ENCODE measurements at places on chromosomes 3 and 15.
A peak's percentile ranks its signal among the peaks of the same experiment; 100 is the strongest.

DNA sequence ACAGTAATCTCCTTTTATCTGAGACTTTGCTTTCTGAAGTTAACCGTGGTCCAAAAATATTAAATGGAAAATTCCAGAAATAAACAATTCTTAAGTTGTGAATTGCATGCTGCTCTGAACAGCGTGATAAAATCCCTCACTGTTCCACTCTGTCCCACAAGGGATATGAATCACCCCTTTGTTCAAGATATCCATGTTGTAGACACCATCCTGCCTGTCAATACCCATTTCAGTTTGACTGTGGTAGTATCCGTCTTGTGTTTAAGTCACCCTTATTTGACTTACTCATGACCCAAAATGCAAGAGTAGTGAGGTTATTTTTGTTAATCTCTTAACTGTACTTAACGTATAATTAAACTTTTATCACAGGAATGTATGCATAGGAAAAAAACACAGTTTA lies 435.0 kb downstream of the SHQ1 start:
- no peak for DNase-seq
- no peak overlapping the region for H3K4me3 ChIP-seq
- peaks cover 1% of the 10 kb centered on the region for H3K27me3 ChIP-seq
- H3K4me1 ChIP-seq, result peaks cover 34% of the 10 kb centered on the region
- no peak overlapping the region for H3K27ac ChIP-seq

DNA sequence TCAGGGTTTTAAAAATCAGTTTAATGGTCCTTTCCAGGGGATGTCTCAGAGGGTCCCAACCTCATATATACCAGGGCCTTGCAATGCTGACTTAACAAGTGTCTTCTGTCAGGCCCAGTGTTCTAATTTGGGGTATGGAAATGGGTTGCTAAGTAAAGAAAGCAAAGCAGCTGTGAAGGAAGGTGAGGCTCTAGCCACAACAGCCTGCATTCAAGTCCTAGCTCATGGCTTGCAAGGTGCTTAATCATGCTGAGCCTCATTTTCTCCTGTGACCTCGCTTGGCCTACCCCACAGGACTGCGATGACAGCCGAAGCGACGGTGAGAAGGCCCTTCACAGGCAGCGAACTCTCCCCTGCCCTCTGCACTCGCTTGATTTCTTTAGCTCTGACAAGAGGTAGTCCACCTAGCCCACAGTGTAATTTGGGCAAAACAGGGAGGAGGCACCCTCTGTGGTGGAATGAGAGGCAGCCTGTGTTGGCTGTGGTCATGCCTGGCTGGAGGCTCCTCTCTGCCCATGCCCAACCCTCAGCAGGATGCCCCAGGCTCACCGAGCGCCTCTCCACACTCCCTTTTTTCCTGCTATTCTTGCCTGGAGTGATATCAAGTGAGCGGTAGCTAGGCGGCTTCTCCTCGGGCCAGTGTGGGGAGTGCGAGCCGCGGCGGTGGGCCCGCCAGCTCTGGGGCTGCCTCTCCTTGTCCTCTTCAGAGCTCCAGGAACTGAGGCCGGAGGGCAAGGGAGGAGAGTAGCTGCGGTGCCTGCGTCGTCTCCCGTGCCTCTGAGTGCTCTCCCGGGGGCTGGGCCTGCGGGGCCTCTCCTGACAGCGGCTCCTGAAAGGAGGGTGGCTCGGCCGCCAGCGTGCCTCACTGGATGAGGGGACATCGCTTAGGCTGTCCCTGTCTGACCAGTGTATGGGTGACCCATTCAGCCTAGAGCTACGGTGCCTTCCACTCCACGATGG lies 29.2 kb downstream of the ILDR1 start:
- H3K36me3 ChIP-seq, result peaks cover under 1% of the 10 kb centered on the region
- peaks cover 4% of the 10 kb centered on the region for H3K27me3 ChIP-seq
- H3K4me1 ChIP-seq, result peaks cover 28% of the 10 kb centered on the region
- no peak overlapping the region for H3K27ac ChIP-seq
- no peak for DNase-seq

- no peak overlapping the region for H3K27ac ChIP-seq
- H3K36me3 ChIP-seq, result peaks cover 4% of the 10 kb centered on the region
- H3K4me1 ChIP-seq, result no peaks in the 10 kb centered on the region
- no peak for DNase-seq
- no peak overlapping the region for H3K4me3 ChIP-seq
- H3K27me3 ChIP-seq, result no peaks in the 10 kb centered on the region
These were observed 23.4 kb upstream of the NRG4 start for GRCh38 chr15:76035593-76035992.

GRCh38 chr3:50316657-50317242 lies 5.8 kb downstream of the HYAL2 start:
- DNase-seq, result no peak
- H3K27ac ChIP-seq, result no peak overlapping the region
- peak overlapping the region; percentile 32 for H3K4me3 ChIP-seq
- H3K4me1 ChIP-seq, result peaks cover 41% of the 10 kb centered on the region
- H3K27me3 ChIP-seq, result peaks cover 22% of the 10 kb centered on the region

DNA sequence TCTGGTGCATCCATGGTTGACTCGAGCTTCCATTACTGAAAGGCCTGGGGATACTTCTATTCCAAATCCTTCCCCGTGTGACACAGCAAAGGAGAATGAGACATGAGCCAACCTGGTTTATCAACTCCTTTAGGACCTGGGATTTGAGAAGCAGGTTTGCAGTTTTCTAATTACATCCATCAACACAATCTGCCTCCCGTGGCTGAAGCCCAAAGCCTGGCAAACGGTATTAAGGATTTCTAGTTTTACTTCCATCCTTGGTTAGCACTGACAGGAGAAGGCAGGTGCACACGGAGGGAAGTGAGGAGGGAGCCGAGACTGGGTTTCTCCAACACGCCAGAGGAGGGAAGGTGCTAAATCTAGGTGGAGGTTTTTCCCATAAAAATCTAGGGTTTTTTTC lies 79.0 kb downstream of the MYLK start:
- no peak for DNase-seq
- H3K4me3 ChIP-seq, result no peak overlapping the region
- no peak overlapping the region for H3K27ac ChIP-seq
- peaks cover 18% of the 10 kb centered on the region for H3K4me1 ChIP-seq

GRCh38 chr15:47822048-47822447 lies 104.7 kb downstream of the SEMA6D start:
- peaks cover 6% of the 10 kb centered on the region for H3K4me1 ChIP-seq
- H3K27ac ChIP-seq, result no peak overlapping the region
- DNase-seq, result no peak
- no peaks in the 10 kb centered on the region for H3K36me3 ChIP-seq

DNA sequence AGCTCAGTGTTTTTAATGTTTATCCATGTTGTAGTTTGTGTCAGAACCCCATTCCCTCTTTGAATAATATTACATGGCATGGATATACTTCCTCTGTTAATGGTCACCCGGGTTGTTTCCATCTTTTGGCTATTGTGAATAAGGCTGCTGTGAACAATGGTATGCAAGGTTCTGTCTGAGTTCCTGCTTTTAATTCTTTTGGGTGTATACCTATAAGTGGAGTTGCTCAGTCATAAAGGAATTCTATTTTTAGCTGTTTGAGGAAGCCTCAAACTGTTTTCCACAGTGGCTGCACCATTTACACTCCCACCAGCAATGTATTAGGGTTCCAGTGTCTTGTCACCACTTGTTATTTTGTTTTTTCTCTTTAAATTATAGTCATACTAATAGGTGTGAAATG lies 99.6 kb downstream of the SLC25A26 start:
- H3K4me3 ChIP-seq, result no peak overlapping the region
- peaks cover 16% of the 10 kb centered on the region for H3K4me1 ChIP-seq
- no peak for DNase-seq
- peaks cover 2% of the 10 kb centered on the region for H3K27me3 ChIP-seq
- no peak overlapping the region for H3K27ac ChIP-seq

GRCh38 chr3:46895204-46895660 lies 17.7 kb downstream of the PTH1R start:
- no peak overlapping the region for H3K27ac ChIP-seq
- no peaks in the 10 kb centered on the region for H3K36me3 ChIP-seq
- H3K27me3 ChIP-seq, result peaks cover 15% of the 10 kb centered on the region
- no peak overlapping the region for H3K4me3 ChIP-seq
- DNase-seq, result peak; percentile 78
- H3K4me1 ChIP-seq, result peaks cover 9% of the 10 kb centered on the region

DNA sequence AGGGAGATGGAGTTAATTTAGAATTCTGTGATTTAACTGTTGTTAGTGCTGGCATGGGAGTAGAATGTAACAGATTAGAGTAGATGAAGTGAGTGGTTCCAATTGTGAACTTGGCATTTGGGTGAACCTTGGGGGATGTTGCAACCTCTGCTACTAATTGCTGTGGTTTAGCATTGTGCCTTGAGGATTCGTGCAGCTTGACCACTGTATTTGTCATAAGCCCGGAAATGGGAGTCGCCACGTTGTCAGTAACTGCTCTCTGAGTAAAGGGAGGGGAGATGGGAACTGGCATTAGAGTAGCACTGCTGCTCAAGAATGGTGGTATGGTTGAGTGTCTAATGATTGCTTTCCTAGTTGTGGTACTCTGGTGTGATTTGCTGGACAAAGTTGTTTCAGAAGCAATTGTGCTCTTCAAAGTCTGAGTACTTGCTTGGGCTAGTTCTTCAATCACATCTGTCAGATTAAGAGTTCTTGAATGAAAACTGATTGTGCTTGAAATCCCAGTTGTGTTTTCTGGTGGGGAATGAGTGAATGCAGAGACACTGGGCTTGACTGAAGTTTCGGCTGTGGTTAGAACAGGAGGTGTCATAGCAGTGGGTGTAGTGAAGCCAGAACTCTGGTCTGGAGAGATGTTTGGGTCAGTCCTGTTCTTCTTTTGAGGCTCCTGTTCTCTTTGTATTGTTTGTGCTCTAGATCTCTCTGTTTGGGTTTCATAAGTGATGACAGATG lies 15.4 kb downstream of the IGSF10 start:
- no peak for DNase-seq
- H3K36me3 ChIP-seq, result peaks cover 5% of the 10 kb centered on the region
- no peak overlapping the region for H3K27ac ChIP-seq
- no peak overlapping the region for H3K4me3 ChIP-seq

DNA sequence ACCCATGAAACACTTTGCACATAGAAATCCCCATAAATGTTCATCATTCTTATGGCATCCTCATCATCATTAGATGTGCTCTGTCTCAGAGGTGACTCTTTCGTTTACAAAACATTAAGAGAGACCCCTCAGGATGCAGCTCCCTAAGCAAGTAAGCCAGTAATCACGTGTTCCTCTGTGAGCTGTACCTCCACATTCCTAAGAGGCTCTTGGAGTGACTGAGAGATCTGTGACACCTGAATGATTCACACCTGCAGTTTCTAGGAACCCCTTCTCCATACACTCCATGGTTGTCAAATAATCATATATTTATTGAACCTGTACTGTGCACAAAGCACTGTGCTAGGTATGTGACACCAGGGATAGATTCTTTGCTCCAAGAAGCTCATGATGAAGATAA lies 602.4 kb downstream of the UNC13C start:
- no peak overlapping the region for H3K4me3 ChIP-seq
- H3K4me1 ChIP-seq, result no peaks in the 10 kb centered on the region
- H3K27me3 ChIP-seq, result no peaks in the 10 kb centered on the region
- H3K27ac ChIP-seq, result no peak overlapping the region

GRCh38 chr3:108512671-108513070 lies 2.3 kb upstream of the MYH15 start:
- no peak overlapping the region for H3K27ac ChIP-seq
- no peaks in the 10 kb centered on the region for H3K4me1 ChIP-seq

DNA sequence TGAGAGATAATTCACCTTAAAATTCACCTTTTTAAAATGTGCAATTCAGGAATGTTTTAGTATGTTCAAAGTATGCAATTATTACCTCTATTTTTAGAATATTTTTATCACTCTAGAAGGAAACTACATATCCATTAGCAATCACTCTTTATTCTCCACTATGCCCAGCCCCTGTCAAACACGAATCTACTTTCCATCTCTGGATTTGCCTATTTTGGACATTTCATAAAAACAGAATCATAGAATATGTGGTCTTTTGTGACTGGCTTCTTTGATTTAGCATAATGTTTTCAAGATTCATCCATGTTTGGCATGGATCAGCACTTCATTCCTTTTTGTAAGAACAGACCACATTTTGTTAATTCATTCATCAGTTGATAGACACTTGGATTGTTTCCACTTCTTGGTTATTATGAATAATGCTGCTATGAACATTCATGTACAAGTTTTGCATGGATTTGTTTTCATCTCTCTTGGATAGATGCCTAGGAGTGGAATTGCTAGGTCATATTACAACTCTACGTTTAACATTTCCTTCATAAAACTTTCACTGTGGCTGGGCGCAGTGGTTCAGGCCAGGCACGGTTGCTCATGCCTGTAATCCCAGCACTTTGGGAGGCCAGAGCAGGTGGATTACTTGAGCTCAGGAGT lies 12.7 kb downstream of the HMCES start:
- no peak for DNase-seq
- H3K27ac ChIP-seq, result no peak overlapping the region
- no peaks in the 10 kb centered on the region for H3K4me1 ChIP-seq
- no peak overlapping the region for H3K4me3 ChIP-seq
- peaks cover 14% of the 10 kb centered on the region for H3K36me3 ChIP-seq
